ENCODE measurements at places on chromosomes 16 and 17. TPM values are rescaled to one million over a fixed set of nuclear protein-coding genes. Genes with fewer than 3 reads are reported as not detected.

- no peak overlapping the region for H3K27ac ChIP-seq
- H3K4me3 ChIP-seq: no peak overlapping the region
- H3K27me3 ChIP-seq: no peaks in the 10 kb centered on the region
Measured at GRCh38 chr17:80216473-80217456, 3.4 kb downstream of the SGSH start.

DNA sequence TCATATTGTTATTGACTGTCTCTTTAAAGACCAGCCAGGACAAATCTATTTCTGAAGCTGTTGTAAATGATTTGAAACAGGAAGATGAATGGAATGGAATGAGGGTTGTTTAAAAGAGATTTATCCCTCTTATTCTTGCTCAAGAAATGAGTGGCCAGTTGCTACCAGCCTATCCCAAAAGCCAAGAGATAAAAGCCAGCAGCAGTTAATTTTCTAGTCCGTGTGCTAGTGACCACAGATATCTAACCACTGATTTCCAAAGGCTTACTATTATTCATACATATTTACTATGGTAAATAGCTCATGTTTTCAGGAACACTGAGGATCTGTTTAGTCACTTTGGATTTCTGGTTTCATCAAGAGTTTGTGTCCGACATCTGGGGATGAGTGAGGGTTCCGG lies 105.7 kb downstream of the CDH13 start:
- no peaks in the 10 kb centered on the region for H3K27me3 ChIP-seq
- DNase-seq: no peak
- H3K4me3 ChIP-seq: no peak overlapping the region
- H3K4me1 ChIP-seq: peaks cover 17% of the 10 kb centered on the region

GRCh38 chr16:79605999-79606398 lies 5.5 kb upstream of the MAF start:
- no peaks in the 10 kb centered on the region for H3K27me3 ChIP-seq
- no peak overlapping the region for H3K4me3 ChIP-seq
- peaks cover 29% of the 10 kb centered on the region for H3K4me1 ChIP-seq
- no peaks in the 10 kb centered on the region for H3K36me3 ChIP-seq
- no peak for DNase-seq
- H3K27ac ChIP-seq: no peak overlapping the region

The USP43 gene
- total RNA-seq: not detected

GRCh38 chr16:56340864-56341365 lies 84.4 kb downstream of the AMFR start:
- no peaks in the 10 kb centered on the region for H3K4me1 ChIP-seq
- no peaks in the 10 kb centered on the region for H3K36me3 ChIP-seq
- no peak overlapping the region for H3K4me3 ChIP-seq
- no peak for DNase-seq
- no peaks in the 10 kb centered on the region for H3K27me3 ChIP-seq
- H3K27ac ChIP-seq: no peak overlapping the region

The PDK2 gene
- total RNA-seq: 74.9 TPM

DNA sequence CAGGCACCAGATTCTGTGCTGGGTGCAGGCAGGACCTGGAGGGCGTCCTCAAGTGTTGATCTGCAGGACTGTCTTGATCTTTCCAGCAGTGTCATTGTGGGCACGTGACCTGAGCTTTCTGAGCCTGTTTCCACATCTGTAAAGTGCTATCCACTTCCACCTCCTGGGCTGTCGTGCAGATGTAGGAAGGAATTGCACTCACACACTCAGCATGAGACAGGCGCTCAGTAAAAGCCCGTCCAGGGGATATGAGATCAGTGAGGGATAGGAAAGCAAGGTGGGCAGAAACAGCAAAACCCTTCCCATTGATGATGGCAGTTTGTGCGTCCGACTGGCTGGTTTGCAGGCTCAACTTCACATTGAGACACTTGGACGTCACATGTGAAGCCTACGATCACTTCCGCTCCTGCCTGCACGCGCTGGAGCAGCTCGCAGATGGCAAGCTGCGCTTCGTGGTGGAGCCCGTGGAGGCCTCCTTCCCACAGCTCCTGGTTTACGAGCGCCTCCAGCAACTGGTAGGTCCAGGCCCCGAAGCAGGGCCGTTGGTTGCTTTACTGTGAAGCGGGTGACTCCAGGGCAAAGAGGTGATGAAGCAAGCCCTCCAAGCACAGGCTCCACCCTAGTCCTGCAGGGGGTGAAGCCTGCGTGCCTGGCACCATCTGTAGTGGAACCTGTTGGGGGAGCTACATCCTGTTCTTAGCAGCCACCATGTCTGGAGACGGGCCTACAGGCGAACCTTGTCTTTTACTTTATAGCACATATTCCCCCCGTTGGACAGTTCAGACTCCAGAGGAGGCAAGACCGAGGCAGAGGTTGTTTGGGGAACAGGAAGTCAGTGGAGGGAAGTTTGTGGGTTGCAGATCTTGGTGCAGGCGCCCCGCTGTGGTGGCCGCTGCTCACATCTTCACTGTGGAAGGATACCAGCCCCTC lies 23.0 kb downstream of the METTL22 start:
- DNase-seq: no peak
- no peak overlapping the region for H3K27ac ChIP-seq
- no peaks in the 10 kb centered on the region for H3K4me1 ChIP-seq
- H3K27me3 ChIP-seq: no peaks in the 10 kb centered on the region

DNA sequence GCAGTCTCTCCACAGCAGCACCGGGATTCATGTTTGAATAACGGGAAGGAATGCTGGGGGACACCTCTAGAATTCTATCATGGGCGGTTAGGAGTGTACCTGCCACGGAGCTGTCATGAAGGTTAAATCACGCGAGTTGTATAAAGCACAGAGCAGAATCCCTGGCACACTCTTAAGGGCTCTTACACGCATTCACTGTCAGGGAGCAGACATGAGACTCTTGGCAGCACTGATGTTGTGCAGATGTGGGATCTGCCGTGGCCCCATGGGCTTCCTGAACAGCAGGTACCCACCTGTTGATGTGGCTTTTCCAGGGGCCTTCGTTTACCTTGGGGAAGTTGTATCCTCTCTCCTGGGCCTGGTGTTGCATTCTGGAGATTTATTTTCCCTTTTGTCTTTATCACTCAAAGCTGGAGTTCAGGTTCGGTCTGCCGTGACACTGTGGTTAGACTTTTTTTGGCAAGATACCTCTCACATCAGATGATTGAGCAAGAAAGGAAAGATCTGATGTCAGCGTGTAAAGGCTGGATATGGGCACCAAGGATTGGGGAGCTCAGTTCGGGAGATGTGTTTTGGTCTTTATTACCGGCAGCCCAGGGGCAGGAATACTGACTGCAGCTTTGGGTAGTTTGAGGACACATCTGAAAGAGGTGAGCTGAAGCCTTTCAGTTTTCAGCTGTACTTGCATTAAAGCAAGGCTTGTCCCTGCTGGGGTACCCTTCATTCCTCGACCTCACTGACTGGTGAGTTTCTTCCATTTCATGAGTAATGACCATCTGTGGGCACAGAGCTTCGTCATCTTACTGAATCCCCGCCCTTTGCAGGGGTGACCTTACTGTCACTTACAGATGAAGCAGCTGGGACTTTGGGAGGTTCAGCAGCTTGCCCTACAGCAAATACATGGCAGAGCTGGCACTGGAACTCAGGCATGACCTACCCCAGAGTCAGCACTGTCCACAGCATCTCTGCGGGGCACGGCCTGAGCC lies 19.3 kb downstream of the KNOP1 start:
- H3K27ac ChIP-seq: no peak overlapping the region
- H3K27me3 ChIP-seq: no peaks in the 10 kb centered on the region
- peaks cover 8% of the 10 kb centered on the region for H3K4me1 ChIP-seq
- H3K36me3 ChIP-seq: peaks cover 8% of the 10 kb centered on the region

DNA sequence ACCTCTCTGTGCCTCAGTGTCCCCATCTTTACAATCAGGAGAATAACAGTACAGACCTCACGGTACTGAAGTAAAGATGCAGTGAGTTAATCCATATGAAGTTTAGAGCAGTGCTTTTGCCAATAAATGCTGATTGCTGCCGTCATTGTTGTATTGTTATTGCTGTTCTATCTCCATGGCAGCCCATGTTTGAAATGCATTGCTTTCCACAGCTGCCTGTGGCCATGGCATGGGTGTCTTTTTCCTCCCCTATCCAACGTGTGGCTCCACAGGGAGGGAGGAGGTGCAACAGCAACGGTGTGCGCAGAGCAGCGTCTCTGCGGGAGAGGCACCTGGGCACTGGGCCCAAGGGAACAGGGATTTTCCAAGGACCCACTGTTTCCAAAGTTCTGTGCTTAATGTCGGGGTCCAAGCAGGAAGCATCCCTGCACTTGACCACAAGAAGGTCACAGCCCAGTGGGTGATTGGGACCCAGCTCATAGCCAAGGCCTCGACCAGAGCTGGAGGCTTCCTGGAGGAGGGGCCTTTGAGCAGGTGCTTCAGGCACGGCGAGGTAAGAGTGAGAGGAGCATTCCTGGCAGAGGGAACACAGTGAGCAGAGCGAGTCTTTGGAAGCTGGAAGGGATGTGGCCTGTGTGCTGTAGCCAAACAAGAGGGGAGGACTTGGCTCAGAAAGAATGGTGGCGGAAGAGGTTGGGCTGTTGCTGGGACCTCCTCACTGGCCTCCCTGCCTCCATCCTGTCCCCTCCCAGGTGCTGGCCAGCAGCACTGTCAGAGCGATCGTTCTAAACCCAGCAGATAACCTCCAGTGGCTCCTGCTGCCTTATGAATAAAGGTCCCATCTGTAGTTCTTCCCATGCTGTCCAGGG lies 3.9 kb downstream of the RAI1 start:
- no peak overlapping the region for H3K4me3 ChIP-seq
- no peak overlapping the region for H3K27ac ChIP-seq
- H3K27me3 ChIP-seq: no peaks in the 10 kb centered on the region
- peaks cover 23% of the 10 kb centered on the region for H3K4me1 ChIP-seq

Measured in thoracic aorta (tissue), 2 donors.